EH (cell line): ENCODE measurements at places on chromosomes 5 and 9.

DNA sequence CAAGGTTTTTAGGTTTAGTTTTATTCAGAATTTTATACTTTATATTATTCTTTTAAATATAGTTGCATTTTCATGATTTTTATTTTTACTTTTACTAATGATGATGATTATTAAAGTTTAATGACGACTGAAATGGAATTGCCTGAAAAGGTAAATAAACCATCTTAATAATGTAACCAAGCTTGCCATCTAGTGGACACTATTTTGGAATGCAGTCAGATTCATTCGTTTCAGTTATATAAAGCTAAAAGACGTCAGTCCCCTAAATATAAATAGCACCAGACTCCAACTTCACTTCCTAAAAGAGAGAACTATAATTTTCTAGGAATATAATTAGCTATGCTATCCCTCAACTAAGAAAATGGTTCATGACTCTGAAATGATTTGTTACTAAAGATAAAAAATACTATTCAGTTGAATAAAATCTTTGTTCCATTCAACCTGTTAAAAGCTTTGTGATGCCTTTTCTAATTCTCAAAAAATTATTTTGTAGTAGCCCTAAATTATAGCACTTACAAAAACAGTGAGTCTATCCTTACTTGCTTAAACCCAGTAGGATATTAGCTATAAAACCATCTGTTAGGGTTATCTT is 19.9 kb downstream of the ABITRAM start:
- DNase-seq: peak; percentile 69

- DNase-seq: peak; percentile 96
Observed at GRCh38 chr5:57383093-57383861, 99.3 kb downstream of the ACTBL2 start.

GRCh38 chr9:126599047-126599650 is 14.6 kb upstream of the LMX1B start:
- no peak for DNase-seq

DNA sequence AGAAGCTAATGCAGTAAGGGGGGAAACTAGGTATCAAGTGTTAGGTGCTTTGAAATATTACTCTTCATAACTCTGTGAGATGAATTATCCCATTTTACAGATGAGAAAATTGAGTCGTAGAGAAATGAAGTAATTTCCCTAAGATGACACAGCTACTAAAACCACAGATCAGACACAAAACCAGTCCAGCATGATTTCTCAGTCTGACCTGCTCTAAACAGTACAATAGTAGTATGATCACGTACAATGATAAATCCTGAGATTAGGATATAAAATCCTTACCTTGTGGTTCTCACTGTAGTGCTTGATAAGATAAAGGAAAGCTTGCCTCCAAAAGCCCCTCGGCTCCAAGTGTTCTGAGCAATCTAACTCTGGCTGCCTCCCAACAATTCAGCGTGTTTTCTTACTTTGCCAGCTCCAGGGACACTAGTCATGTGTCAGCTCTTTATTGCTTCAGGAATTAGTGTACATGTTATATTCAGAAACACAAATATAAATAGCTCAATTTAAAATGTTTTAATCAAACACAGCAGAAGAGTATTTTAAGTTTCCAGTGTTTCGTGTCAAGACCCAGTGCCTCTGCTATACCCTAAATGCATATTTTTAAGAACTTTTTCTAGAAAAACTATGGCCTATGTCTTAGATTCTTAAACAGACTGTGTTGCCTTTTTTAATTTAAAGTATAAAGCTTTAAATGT is 243.6 kb downstream of the DENND1A start:
- DNase-seq: peak; percentile 58

GRCh38 chr5:137636830-137637714 is 98.8 kb downstream of the KLHL3 start:
- DNase-seq: no peak

GRCh38 chr5:129098488-129099183 is 4.1 kb downstream of the ISOC1 start:
- no peak for DNase-seq

GRCh38 chr9:116178481-116179211 is 25.1 kb downstream of the PAPPA start:
- peak; percentile 28 for DNase-seq

DNA sequence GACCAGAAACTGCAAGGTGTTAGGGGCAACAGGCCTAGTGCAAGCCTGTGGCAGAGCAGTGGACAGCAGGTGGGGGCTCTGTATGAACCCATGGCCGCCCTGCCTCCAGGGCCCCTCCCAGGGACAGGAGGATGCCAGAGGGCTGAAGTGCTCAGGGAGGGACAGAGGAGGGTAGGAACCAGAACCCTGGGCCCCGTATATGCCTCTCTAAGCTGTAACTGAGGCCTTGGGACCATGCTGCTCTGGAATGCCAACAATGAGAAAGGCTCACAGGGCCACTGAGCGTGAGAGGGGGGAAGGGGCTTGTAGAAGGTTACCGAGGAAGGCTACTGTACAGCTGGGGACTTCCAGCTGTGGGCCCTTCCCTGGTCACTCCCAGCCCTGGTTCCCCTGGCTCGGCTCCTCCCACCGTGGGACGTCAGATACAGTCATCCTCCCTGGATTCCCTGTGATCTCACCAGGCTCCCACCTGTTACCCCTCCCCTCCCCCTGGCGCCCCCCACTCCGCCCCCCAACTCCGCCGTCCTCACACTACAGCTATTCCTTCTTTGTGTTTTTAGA is 21.1 kb downstream of the AQP7 start:
- peak; percentile 9 for DNase-seq

DNA sequence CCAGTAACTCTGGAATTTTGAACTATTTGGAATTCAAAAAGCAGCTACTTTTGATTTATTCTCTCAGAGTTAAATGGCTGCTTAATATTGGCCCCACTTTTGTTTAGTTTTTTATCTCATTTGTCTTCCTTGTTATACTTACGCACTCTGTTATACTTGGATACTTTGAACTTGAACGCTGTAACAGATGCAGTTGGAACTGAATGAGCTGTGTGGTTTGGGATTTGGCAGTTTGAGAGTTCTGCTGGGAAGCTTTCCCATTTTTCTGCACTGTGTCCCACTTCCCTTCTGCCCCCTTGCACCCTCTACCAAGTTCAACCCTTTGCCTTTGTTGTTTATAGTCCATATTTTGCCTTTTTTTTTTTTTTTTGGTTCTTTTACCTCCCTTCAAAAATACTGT is 3.8 kb downstream of the RHOBTB3 start:
- DNase-seq: no peak

GRCh38 chr5:147576646-147577535 is 67.0 kb upstream of the DPYSL3 start:
- peak; percentile 47 for DNase-seq

- DNase-seq: no peak
Observed at GRCh38 chr5:173498739-173499470, 117.5 kb downstream of the BOD1 start.

DNA sequence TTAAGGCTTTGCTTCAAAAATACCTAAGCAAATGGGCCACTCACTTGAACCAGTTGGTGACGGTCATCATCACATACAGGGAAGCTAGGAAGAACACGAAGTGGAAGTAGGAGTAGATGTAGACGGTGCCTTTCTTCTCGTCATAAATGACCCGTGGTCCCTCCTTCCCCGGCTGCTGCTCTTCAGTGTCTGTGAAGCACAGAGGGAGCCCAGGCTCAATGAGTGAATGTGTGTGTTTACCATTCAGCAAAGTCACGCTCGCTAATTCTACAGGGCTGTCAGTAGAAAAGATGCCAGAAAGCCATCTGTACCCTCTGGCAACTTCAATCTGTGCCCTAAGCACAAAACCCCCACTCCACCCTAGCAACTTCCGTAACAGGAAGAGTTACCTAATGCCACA is 109.8 kb downstream of the SERINC5 start:
- no peak for DNase-seq

DNA sequence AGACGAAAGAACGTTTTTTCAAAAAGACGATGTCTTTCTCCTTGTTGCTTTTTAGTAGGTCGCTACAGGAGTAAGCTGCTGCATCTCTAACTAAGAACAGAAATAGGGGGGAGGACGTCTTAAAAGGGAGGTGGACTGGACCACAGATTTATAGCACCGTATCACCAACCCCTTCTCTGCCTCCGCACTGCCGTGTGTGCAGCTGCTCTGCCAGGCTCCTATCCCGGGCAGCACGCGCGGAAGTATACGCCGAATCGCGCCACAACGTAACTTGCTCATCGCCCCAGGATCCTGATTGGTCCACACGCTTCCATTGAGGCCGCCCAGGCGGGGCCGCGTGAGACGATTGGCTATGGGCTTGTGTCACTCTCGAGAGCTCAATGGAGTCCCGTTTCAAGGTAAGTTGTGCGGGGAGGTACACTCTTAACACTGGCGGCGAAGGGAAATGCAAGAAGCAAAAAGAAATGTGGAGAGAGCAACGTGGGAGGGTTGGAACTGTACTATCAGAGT is at the start of gene ELAVL2:
ELAVL2 (minus strand) TSS at position 121 of the 510 bp plus-strand sequence. CDS start 64,006 bp downstream, outside the sequence.
- DNase-seq: peak; percentile 83

DNA sequence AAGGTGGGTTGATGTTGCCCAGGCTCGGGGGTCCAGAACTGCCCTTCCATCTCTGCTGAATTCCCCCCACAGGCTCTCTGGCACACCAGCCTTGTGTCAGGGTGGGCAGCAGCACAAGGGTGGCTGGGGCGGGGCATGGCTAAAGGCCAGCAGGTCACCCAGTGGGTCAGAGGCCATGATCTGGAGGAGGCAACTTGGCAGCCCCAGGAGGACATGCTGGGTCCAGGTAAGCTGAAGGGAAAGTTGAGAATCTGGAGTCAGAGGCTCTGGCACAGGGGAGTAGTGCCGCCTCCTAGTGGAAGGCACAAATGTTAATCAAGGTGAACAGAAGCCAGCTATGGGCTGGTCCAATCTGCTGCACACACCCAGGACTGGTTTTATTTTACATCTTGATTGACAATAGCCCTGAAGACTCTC is 6.2 kb downstream of the TMEM8B start:
- DNase-seq: no peak

DNA sequence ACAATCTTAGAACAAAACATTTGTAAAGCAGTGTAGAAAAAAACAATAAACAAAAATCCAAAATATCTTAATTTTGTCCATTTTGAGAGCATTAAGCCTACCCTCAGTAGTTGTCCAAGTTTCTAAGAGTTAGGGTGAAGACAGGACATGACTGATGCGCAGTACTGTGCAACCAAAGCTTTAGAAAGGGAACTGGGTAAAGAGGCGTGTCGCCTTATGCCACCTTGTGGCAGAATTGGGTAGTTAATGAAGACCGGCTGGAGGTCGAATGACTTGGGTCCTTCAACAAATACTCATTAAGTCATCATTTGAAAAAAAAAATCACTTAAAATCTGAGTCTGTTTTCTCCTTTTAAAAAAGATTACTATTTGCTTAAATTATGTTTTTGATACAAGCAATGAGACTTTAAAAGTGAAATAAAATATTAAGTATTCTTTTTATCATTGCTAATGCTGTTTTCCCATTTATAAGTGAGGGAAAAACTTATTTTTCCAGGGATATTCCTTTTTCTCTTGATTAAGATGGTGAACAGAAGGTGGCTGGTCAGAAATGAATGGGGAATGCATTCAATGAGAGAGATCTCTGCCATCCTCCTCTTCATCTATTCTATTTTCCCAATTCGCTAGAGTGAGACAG is 3.5 kb upstream of the RNF20 start:
- DNase-seq: peak; percentile 81

GRCh38 chr9:88161144-88161543 is 22.9 kb upstream of the SPATA31C2 start:
- no peak for DNase-seq

GRCh38 chr9:97788763-97789663 is 64.0 kb upstream of the FOXE1 start:
- DNase-seq: peak; percentile 46

GRCh38 chr9:11966786-11967185 is 726.4 kb upstream of the TYRP1 start:
- DNase-seq: no peak

GRCh38 chr9:121663591-121663990 is 12.2 kb downstream of the DAB2IP start:
- DNase-seq: no peak

DNA sequence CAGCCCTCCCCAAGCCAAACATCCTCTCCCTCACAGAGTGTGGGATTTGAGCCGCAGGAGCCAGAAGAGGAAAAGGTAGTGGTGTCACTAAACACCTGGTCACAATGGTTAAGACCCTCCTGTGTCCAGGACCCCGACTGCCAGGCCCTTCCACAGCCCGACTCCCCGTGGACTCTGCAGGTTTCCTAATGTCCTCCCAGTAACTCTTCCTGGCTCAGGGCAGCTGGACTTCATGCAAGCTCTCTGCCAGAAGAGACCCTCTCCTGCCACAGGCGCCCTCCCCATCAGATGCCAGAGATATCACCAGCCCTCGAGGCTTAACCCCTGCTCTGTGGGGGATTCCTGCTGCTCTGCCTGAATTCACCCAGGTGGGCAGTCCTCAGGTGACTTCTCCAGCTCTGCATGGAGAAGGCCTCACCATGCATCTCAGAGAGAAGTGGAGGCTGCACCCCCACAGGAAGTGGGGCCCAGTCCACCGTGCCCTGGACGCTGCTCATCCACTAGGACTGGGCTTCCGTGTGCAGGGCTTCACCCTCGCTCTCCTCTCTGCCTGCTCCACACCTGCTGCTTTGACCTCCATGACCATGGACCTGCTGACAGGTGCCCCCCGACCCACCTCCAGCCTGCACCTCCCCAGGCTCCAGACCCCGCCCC is 111.2 kb downstream of the ADAMTS2 start:
- DNase-seq: no peak

DNA sequence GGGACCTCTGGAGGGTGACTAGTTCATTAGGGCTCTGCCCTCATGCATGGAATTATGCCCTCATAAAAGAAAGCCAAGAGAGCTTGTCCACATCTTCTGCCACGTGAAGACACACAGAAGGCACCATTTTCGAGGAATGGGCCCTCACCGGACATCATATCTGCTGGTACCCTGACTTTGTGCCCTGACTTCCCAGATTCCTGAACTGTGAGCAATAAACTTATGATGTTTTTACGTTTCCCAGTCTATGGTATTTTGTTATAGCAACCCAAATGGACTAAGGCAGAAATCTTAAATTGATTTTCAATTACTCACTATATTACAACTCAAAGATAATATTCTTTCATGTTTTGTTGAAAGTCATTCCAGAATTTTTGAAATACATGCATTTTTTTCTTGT is 163.8 kb upstream of the PAPPA start:
- DNase-seq: peak; percentile 48
